ENCODE measurements at places on chromosomes 12 and 14. TPM values are rescaled to one million over a fixed set of nuclear protein-coding genes. Genes with fewer than 3 reads are reported as not detected.

KRT72 gene
- total RNA-seq, result not detected

SDR39U1 gene
- 61.6 TPM for total RNA-seq

PTPN21 gene
- total RNA-seq, result 70.6 TPM

RAPGEF3 gene
- 69.6 TPM for total RNA-seq

CFAP251 gene
- 2.5 TPM for total RNA-seq

VAMP1 gene
- total RNA-seq, result 6.3 TPM

KRT79 gene
- 5.4 TPM for total RNA-seq

ERP27 gene
- total RNA-seq, result 9.7 TPM

IQSEC3 gene
- total RNA-seq, result 4.6 TPM

ZNF385A gene
- total RNA-seq, result 26.6 TPM

HOXC4 gene
- 0.61 TPM for total RNA-seq

SLC6A13 gene
- total RNA-seq, result 3.9 TPM

TSPAN19 gene
- not detected for total RNA-seq

DAO gene
- total RNA-seq, result 0.26 TPM

NEMF gene
- 57.4 TPM for total RNA-seq

PTGER2 gene
- 5.3 TPM for total RNA-seq

CIROP gene
- not detected for total RNA-seq

DDN gene
- total RNA-seq, result not detected

GPR68 gene
- 6.3 TPM for total RNA-seq

CCDC175 gene
- not detected for total RNA-seq

KRT77 gene
- total RNA-seq, result not detected

CELA1 gene
- total RNA-seq, result not detected

ZBTB42 gene
- 12.3 TPM for total RNA-seq

TAS2R8 gene
- not detected for total RNA-seq

KCNH5 gene
- total RNA-seq, result 0.29 TPM

FAM222A gene
- 6.2 TPM for total RNA-seq

KRT7 gene
- total RNA-seq, result 664 TPM

ARG2 gene
- 2.0 TPM for total RNA-seq

KLHDC2 gene
- 45.8 TPM for total RNA-seq

RNASE7 gene
- total RNA-seq, result not detected

SLC25A21 gene
- total RNA-seq, result 0.35 TPM

CEBPE gene
- total RNA-seq, result not detected

TEP1 gene
- total RNA-seq, result 48.9 TPM

HOXC6 gene
- 1.4 TPM for total RNA-seq

CD27 gene
- total RNA-seq, result 1.5 TPM

OVCH1 gene
- total RNA-seq, result 2.0 TPM

SLC5A8 gene
- total RNA-seq, result 2.8 TPM

COX14 gene
- 68.5 TPM for total RNA-seq

KCNH3 gene
- total RNA-seq, result 0.90 TPM

TEX52 gene
- not detected for total RNA-seq

GRIP1 gene
- total RNA-seq, result 5.2 TPM

CLEC4E gene
- total RNA-seq, result 16.8 TPM

GSC gene
- total RNA-seq, result not detected

LMO3 gene
- 170 TPM for total RNA-seq

THAP2 gene
- total RNA-seq, result 4.9 TPM

PHLDA1 gene
- total RNA-seq, result 16.2 TPM

KRT75 gene
- total RNA-seq, result not detected

MGAT2 gene
- 27.1 TPM for total RNA-seq

HHIPL1 gene
- 1.6 TPM for total RNA-seq

RD3L gene
- total RNA-seq, result not detected

DACT1 gene
- total RNA-seq, result 5.2 TPM

CLEC12A gene
- total RNA-seq, result 43.4 TPM

NRL gene
- 2.8 TPM for total RNA-seq

ACOT6 gene
- not detected for total RNA-seq

NYNRIN gene
- total RNA-seq, result 16.6 TPM

NINJ2 gene
- total RNA-seq, result 23.4 TPM

Measured in upper lobe of right lung (tissue), 1 donor.